ENCODE measurements at places on chromosomes 2 and 18.

DNA sequence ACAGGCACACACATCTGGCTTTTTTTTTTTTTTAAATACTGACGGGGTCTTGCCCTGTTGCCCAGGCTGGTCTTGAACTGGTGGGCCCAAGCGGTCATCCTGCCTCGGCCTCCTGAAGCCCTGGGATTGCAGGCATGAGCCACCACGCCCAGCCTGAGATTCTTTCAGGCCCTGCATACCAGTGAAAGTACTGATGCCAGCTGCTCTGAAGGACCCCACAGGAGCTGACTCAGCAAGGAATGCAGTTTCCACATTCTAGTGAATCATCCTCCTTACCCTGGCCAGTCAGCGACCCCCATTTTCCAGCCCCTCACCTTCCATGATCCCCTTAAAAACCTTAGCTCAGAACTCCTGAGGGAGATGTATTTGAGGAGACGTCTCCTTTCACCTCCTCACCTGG lies 5.8 kb upstream of the DTYMK start:
- DNase-seq: peak; percentile 83

- DNase-seq: no peak
Observed at GRCh38 chr2:200101922-200102321, 146.5 kb downstream of the MAIP1 start.

GRCh38 chr18:74252039-74252395 lies 39.7 kb downstream of the CYB5A start:
- DNase-seq: peak; percentile 44

DNA sequence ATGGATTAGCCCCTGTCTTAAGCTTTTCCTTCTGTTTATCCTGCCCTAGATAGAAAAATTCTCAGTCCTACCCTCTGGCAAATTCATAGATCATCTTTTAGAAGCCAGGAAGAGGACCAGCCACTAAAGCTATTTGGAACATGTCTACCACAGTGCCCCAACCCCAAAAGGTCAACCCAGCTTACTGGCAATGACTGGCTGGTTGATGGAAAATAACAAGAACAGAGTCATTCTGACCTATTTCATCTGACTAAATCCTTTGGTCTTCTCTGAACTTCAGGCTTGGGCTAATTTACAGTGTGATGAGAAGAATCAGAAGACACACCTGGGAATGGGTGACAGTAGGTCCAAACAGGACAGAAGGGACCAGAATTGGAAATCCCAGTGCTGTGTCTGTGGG lies 227.3 kb upstream of the CCDC68 start:
- DNase-seq: no peak

- DNase-seq: no peak
Observed at GRCh38 chr18:12310762-12311161, 2.7 kb downstream of the TUBB6 start.

GRCh38 chr18:24002479-24002878 lies 12.1 kb upstream of the TTC39C start:
- DNase-seq: no peak

DNA sequence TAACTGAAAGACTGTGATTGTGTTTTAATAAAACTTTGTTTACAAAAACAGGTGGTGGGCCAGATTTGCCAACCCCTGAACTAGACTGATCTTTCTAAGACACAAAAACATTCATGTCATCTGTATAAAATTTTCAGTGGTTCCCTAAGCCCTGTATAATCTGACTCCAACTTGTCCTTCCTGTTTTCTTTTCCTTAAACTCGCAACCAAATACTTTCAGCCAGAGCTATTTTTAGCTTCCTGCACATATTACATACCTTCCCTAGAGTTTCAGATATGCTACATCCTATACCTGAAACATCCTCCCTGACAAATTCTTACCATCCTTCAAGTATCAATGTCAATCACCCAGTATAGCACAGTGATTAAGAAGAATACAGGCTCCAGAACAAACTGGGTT lies 4.8 kb downstream of the GCFC2 start:
- peak; percentile 7 for DNase-seq

DNA sequence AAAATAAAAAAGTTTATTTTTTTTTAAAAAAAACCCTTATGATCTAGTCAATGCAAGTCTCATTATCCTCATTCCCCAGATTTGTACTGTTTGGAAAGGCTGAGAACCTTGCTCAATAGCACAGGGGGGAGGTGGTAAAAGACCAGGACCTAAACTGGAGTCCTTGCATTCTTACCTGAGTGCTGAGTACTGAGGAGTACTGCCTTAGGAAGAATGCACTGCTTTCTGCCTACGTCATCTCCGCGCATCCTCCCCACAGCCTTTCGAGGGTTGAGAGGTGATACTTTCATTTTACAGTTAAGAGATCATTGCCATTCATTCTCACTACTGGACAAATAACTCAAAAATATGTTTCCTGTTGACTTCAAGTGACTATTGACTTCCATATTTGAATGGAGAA lies 73.8 kb downstream of the MAP3K20 start:
- no peak for DNase-seq

DNA sequence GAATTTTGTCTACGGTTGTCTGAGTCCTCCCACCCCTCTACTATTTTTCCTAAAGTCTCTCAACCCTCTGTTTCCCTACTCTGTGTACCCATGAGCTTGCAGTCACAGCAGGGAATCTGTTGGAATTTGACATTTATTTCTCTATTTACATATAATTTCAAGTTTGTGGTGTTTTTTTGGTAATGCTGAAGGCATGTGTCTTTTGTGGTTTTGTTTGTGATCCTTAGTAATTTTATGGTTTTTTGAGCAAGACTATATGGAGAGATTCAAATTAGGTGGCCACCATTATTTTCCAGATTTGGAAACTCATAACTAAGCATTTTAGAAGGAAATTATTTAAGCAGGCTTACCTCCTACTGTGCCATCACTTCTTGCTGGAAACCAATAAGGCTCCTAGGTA lies 27.2 kb upstream of the FBLN7 start:
- DNase-seq: peak; percentile 15

- no peak for DNase-seq
Observed at GRCh38 chr2:85759257-85759613, 5.4 kb downstream of the ATOH8 start.

DNA sequence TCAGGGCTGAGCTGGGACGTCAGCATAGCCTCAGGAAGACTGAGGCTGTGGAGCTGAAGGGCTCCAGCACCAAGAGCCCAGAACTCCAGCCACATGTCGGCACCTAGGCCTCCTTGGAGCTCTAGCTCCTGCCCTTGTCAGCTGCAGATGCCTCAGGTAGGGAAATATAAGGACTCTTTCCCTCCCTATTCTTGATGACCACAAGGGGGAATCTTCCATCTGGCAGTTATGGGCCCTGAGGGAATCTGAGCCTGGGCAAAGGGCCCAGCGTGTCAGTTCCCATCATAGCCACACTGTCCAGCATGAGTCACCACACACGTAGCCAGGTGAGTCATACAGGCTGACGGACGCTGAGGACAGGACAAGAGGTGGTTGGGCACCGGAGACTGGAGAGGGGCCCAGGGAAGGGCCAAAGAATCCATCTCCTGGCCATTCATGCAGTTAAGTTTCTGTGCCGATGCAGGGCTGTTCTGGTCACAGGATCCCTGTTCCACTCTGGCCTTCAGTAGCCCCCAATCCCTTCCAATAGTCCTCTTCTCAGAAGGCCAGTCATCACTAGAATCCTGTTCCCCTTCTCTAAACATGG lies 1.8 kb downstream of the MPV17 start:
- peak; percentile 99 for DNase-seq

- no peak for DNase-seq
Observed at GRCh38 chr18:4356929-4357328, 98.2 kb downstream of the DLGAP1 start.

GRCh38 chr2:179172894-179173293 lies 91.7 kb downstream of the SESTD1 start:
- DNase-seq: no peak

- no peak for DNase-seq
Observed at GRCh38 chr2:172917716-172918115, 157.9 kb upstream of the MAP3K20 start.

DNA sequence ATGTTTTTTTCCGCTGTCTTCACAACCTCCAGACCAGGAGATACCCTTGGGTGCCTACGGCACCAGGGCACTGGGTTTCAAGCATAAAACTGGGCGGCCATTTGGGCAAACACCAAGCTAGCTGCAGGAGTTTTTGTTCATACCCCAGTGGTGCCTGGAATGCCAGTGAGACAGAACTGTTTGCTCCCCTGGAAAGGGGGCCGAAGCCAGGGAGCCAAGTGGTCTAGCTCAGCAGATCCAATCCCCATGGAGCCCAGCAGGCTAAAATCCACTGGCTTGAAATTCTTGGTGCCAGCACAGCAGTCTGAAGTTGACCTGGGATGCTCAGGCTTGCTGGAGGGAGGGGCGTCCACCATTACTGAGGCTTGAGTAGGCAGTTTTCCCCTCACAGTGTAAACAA lies 265.3 kb upstream of the ZEB2 start:
- no peak for DNase-seq

GRCh38 chr2:71154798-71155197 lies 24.4 kb downstream of the MPHOSPH10 start:
- peak; percentile 13 for DNase-seq

DNA sequence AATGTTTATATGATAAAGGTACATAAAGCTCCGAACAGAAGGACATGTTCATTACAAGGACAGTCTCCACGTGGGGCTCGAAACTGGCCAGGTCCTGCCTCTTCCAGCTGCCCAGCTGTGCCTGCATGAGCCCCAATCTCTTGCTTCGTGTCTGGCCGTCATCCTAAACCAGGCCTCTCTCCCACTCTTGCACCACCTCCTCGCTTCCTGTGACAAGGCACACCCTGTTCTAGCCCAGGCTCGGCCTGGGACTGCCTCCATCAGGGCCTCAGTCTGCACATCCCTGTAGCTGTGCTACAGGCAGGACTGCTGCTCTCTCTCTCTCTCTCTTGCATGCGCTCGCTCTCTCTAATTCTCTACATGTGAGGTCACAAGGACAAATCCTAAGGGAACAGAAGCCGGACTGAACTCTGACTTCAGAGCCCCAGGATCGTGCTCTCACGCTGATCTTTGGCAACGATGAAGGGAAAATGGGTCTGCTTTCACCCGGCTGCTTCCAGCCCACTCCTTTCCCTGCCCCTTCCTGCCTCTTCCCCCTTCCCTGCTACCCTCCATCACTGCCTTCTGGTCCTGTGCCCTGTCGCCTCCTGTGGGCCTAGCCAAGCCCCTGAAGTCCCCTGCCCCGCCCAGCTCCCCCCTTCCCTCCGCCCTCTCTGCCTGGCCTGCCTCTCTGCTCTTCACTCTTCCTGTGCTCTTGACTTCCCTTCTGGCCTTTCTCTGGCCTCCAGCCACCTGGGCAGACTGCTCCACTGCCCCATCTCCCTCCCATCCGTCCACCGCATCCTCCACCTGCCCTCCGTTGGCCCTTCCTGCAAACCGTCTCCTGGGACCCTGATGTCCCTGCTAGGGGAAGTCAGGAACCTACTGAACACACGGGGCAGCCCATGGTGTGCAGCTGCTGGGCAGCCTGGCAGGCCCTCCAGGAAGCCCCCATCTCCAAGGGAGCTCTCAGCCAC lies 7.8 kb upstream of the GPR55 start:
- peak; percentile 24 for DNase-seq

DNA sequence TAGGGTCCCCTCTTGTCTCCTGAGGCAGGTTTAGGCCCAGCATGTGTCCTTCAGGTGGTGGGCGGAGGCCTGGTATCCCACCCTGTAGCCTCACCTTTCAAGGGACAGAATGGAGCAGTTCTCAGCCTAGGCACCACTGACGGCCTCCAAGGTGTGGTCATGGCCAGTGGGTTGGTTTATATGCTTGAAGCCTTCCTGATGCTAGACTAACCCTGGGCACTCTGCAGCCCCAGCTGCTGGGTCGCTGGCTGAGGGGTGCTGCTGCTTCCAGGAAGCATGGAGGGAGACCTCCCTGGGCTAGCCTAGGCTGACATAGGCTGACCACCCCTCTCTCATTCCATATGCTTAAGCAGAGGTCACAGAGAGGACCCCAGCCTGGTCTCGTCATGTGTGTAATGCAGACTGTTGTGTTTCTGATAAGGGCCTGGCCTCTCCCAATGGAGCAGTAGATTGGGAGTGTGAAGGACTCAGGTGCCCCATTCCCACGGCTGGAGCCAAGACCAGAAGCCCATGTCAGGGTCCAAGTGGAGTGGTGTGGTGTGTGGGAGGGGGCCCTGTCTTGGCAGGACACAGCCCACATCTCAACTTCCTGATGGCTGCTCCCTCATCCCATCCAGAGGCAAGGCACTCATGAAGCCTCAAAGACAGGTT lies 206.6 kb downstream of the DYSF start:
- no peak for DNase-seq

DNA sequence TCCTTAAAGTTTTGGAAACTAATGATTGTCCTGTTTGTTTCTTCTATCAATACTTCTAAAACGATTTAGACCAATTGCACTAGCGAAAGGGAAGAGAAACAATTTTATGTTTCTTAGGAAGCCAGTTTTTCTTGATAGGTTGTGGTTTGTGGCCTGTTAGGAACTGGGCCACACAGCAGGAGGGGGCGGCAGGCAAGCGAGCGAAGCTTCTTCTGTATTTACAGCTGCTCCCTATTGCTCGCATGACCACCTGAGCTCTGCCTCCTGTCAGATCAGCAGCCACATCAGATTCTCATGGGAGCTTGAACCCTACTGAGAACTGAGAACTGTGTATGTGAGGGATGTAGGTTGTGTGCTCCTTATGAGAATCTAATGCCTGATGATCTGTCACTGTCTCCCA lies 201.5 kb upstream of the PXDN start:
- no peak for DNase-seq

- peak; percentile 25 for DNase-seq
Observed at GRCh38 chr2:100988630-100989417, 13.3 kb upstream of the RPL31 start.

- no peak for DNase-seq
Observed at GRCh38 chr2:21748501-21748900, 624.7 kb downstream of the TDRD15 start.

DNA sequence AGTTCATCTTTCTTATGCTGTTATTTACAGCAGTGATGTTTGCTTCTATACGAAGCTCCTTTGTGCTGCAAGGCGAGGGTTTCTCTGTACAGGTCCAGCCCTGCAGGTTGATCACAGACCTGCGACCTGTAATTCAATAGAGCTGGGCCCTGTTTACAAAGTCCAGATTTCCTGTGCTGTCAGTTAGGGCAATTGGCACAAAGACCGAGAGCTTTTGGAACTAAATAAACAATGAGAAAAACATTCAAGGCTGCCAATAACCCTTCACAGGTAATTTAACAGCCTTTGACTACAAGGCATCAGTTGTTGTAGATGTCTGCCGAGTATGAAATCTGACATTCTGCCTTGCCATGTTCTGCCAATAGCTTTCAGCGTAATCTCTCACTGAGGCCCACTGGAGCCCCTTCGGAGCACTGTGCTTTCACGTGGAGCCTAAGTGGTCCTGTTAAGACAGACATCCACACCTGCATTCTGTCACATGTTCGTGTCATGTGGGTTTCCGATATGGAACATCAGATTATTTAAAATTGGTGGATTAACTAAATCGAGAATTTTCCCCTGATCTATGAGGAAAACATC lies 232.5 kb downstream of the PTGR3 start:
- no peak for DNase-seq

- no peak for DNase-seq
Observed at GRCh38 chr2:224669449-224669848, 46.7 kb downstream of the CCDC195 start.

DNA sequence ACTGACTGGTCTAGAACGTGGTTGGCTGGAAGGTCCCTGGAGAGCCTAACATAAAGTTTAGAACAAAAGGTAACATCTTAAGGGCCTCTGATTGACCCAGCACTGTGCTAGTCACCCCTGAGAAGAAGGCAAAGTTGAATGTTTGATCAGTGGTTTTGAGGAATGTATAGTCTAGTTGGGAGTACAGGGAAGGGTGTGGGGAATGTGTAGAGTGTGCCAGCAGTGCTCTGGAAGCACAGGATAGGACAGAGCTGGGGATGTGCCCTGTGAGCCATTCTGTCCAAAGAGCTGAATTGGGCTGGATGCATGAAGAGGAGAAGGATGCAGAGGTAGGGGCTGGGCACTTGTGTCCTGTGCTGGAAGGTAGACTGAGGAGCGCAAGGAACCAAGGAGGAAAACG lies 41.0 kb upstream of the DOCK10 start:
- no peak for DNase-seq

All from EL (cell line).